ENCODE measurements at places on chromosomes 5 and 9.

GRCh38 chr9:20611691-20612287 lies 10.5 kb downstream of the MLLT3 start:
- no peak for DNase-seq

- no peak for DNase-seq
Observed at GRCh38 chr5:68415177-68416085, 199.9 kb downstream of the PIK3R1 start.

DNA sequence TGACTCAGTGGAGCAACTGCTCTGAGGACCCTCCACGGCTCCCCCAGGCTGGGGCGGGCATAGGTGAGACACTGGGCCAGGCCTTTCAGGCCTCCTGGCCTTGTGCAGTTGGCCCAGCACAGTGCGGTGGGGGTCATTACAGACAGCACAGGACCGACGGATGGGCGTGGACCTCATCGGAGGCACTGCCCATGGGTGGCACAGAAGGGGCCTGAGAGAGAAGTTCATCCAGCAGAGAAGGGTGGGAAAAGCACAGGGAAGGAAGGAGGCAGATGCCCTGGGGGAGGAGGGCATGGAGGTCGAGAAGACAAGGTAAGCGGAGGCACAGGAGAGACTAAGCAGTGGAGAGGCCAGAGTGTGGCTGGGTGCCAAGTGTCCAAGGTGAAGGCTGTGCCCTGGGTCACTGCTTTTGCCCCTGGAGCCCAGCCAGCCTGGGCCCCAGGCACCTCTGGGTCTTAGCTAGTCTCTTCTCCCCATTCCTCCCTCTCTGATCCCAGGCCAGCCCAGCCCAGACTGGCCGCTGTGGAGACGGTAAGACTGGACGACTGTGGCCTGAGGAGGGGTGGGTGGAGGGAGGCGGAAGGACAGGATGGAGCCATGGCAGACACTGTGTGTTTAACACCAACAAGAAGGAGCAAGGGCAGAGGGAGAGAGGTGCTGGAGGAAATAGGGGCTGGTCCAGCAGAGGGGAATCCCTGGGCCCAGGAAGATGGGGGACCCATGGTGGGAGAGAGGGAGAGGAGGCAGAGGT lies 5.7 kb downstream of the IL3 start:
- no peak for DNase-seq

- DNase-seq = no peak
Observed at GRCh38 chr5:478982-479535, 36.1 kb downstream of the EXOC3 start.

DNA sequence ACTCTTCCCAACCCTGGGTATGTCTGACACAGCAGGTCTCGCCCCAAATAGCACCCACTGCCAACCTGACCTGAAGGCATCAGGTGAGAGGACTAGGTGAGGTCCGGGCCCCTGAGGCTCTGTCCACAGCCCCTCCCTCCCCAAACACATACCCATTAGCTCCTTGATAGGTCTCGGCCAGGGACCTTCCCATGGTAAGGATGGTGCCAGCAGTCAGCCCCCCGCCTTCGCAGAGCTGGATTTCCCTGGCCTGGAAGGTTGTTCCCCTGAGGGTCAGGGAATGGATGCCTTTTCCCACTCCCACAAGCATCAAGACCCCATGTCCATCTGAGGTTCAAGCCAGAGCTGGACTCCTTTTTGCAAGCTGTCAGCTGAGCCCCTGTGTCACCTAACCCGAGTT lies 2.7 kb downstream of the ENHO start:
- no peak for DNase-seq

- DNase-seq = no peak
Observed at GRCh38 chr9:16131264-16131663, 578.4 kb downstream of the CCDC171 start.

- no peak for DNase-seq
Observed at GRCh38 chr5:31824869-31825517, 186.1 kb downstream of the PDZD2 start.

DNA sequence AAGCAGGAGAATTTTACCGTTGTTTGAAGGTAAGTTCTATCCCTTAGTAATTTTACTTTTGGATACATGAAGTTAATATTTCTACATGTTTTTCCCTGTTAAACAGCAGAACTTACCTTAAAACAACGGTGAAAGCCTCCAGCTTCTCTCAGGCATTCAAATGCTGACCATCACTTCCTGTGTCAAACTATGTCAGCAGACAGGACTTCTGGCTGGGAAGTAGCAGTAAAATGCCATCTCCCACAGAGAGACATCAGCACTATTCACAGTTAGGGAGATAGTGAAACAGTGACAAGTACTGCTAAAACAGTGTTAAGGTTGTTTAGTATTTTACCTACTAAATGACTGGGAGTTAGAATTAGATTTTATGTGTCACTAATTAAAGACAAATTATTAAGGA lies 34.2 kb upstream of the GOLGA1 start:
- no peak for DNase-seq

DNA sequence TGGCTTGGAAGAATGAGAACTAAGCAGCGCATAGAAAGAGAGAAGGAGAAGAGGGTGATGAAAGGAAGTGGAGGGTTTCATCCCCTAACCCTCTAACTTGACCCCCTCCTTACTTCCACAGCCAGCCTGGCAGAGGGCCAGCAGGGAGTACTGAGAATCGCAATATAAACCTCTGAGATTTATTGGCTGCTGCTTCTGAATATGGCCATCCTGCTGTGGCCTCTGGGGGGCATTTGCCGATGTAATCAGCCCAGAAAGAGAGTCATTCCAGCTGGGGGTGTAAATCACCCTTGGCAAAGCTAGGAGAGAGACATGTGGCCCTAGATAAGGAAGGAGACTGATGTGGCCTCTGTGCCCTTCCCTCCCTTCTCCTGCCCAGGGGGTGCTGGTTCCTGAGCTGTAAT lies 960 bp upstream of the GFRA3 start:
- DNase-seq = no peak

- no peak for DNase-seq
Observed at GRCh38 chr9:113131689-113132151, 19.1 kb upstream of the SLC31A2 start.

GRCh38 chr9:14533867-14534640 lies 159.2 kb downstream of the ZDHHC21 start:
- no peak for DNase-seq

DNA sequence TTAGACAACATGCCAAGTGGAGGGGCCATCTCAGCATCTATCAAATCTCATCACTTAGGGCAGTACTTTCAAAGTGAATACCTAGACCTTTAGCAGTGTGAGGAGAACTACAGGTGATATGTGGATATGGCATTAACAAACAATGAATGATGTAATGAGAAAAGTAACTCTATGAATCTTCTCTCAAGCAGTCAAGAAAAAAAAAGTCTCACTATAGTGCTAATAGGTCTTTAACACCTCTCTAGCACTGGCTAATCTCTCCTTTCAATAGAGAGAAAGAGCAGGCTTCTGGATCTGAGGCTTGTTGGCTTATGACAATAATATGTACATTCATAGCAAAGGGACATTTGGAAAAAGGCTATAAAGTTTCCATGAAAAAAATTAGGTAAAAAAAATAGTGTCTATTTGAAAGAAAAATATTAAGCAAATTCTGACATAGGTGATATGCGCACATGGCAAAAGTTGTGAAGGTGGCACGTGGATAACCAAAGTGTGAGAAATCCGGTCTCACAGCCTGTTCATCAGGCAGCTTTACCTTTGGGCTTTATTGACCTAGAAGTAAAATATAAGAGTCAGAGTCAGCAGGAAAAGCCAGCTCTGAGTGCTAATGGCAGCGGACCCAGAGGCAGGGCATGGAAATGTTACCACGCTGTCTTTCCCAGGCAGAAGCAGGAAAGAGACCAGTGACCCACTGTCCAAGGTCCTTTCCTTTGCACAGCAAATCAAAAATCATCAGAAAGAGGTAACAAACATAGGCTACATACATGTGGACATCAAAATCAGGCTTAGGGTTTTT lies 203.4 kb downstream of the EFNA5 start:
- no peak for DNase-seq

GRCh38 chr9:123722378-123722777 lies 207.5 kb downstream of the DENND1A start:
- no peak for DNase-seq

DNA sequence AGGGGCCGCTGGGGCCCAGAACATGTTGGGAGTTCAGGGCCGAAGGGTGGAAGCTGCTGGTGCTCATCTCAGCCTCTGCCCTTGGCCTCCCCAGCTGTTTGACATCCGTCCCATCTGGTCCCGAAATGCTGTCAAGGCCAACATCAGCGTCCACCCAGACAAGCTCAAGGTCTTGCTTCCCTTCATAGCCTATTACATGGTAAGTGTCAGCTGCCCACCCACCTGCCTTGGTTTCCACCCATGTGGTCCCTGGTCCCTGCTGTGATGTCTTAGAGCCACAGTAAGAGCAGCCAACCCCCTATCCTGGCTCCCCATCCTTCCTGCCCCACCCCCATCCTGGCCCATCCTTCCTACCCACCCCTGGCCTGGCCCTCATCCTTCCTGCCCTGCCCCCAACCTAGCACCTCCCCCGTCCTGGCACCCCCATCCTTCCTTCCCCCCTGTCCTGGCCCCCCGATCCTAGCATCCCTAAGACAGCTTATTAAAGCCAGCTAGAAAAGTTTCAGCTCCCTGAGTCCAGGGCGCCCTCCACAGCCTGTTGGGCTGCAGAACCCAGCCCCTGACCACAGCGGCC lies 9.7 kb upstream of the CEL start:
- no peak for DNase-seq

GRCh38 chr9:120326049-120326693 lies 253.8 kb downstream of the CDK5RAP2 start:
- no peak for DNase-seq

DNA sequence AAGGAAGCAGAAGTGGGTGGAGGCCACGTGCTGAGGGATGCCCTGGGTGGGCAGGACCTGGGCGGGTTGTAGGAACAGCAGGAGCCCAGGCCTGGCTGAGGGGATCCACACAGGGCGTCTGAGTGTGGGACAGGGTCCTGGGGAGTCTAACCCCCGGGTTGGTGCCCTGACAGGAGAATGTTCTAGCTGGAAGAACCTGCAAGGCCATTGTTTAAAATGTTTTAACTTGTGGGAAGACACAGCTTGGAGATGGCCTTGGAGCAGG lies 33.9 kb upstream of the SUSD3 start:
- no peak for DNase-seq

GRCh38 chr5:139492700-139493192 lies 10.2 kb upstream of the STING1 start:
- DNase-seq = no peak

- DNase-seq = no peak
Observed at GRCh38 chr9:120974181-120974580, 47.6 kb upstream of the TRAF1 start.

DNA sequence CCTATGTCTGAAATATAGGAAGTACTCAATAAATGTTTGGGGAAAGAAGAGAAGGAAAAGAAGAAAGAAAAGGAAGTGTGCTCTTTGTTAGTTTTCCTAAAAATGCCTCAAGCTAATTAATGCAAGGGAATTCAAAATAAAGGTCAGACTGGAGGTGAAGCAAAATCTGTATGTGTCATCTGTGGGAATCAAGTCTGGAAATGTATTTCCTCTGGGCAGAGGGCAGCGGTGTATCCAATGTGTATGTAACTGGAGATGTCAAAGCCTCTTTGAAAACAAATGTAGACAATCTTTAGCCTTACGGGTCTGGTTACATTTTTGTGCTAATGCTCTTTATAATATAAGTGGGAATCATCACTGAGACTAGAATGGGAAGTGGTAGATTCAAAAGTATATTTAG lies 471.4 kb downstream of the MAN2A1 start:
- no peak for DNase-seq

DNA sequence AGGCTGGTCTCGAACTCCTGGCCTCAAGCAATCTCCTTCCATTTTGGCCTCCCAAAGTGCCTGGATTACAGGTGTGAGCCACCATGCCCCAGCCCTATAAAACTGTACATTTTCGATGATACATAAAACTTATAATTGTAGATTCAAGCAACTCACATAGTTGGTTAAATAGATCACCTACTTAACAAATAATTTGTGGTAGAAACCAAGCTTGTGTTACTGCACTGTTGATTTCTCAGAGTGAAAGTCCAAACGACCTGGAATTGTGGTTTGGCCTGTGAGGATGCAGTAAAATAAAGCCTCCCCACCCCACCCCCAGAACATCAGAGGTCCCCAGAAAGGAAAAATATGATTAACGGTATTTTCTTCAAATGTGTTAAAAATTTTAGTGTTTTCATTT lies 92.7 kb downstream of the TRIO start:
- DNase-seq = no peak

GRCh38 chr5:14414007-14414406 lies 167.6 kb upstream of the OTULINL start:
- no peak for DNase-seq

DNA sequence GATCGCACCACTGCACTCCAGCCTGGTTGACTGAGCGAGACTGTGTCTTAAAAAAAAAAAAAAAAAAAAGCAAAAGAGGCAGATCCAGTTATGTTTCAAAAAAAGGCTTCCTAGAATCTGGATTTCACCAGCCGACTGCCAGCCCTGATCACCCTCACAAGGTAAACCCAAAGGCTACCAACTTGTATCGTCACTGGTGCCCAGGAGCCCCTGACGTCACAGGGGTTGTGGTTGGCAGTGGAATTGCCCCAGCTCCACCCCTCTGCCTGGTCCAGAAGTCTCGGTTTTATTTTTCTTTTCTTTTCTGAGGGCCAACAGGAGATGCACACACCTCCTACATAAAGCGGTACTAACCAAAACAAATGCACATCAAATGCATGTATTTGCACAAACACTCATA lies 6.0 kb upstream of the LMX1B start:
- no peak for DNase-seq

DNA sequence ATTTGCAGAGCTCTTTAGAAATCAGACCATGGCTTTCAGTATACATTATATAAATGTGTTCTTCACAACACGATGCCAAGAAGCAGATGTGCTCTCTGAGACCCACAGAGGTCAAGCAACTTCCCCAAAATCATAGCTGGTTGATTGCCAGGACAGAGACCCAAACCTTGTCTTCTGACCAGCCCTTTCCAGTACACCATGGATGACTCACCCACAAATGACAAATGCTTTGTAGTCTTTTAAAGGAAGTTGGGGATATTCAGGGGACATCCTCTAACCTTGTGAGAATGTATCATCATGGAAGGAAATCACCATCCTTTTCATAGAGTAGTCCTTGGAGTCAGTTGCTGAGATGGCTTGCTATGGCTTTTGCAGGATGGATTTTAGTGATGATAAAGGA lies 30.1 kb downstream of the ZNF462 start:
- no peak for DNase-seq

GRCh38 chr5:120532835-120533234 lies 68.7 kb downstream of the PRR16 start:
- DNase-seq = no peak

DNA sequence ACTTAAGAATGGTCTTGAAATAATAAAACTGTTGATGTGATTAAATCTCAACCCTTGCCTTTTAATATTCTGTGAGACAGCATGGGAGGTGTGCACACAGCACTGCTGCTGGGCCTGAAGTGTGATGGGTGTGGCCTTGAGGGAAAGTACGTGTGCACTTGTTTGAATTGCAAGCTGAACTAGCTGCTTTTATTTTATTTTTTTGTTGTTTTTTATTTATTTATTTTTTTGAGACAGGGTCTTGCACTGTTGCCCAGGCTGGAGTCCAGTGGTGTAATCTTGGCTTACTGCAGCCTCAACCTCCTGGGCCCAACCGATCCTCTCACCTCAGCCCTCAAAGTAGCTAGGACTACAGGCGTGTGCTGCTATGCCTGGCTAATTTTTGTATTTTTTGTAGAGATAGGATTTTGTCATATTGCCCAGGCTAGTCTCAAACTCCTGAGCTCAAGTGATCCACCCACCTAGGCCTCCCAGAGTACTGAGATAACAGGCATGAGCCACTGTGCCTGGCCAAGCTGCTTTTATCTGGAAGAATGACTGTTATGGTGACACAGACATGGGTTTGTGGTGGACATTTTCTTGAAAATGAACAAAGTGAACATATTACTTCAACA lies 58.9 kb downstream of the GPR107 start:
- no peak for DNase-seq

- DNase-seq = no peak
Observed at GRCh38 chr5:153926201-153926600, 112.5 kb downstream of the FAM114A2 start.

All from brain pericyte (primary cell).